ENCODE measurements at places on chromosomes 13 and 19. TPM values are rescaled to one million over a fixed set of nuclear protein-coding genes. Genes with fewer than 3 reads are reported as not detected.

Gene SMAD9
- total RNA-seq, result 1.8 TPM

Gene FGF21
- not detected for total RNA-seq

- no peak for DNase-seq
These were observed 4.1 kb downstream of the ARHGEF1 start for GRCh38 chr19:41886761-41887710.

DNA sequence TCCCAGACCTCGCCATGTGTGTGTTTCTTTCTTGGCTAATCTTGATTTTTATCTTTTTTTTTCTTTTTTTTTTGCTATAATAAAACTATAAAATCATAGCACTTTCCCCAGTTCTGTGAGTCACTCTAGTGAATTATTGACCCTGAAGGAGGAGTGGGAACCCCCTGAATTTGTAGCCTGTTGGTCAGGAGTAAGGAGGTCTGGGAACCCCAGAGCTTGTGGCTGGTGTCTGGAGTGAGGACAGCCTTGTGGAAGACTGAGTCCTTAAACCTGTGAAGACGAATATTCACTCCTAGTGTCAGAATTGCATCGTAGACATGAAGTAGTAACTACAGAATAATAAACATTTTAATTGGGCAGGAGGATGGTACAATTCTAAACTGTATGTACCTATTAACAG is 7.4 kb downstream of the EID2B start:
- DNase-seq, result no peak

GRCh38 chr13:39217471-39217870 is 179.2 kb downstream of the NHLRC3 start:
- DNase-seq, result no peak

DNA sequence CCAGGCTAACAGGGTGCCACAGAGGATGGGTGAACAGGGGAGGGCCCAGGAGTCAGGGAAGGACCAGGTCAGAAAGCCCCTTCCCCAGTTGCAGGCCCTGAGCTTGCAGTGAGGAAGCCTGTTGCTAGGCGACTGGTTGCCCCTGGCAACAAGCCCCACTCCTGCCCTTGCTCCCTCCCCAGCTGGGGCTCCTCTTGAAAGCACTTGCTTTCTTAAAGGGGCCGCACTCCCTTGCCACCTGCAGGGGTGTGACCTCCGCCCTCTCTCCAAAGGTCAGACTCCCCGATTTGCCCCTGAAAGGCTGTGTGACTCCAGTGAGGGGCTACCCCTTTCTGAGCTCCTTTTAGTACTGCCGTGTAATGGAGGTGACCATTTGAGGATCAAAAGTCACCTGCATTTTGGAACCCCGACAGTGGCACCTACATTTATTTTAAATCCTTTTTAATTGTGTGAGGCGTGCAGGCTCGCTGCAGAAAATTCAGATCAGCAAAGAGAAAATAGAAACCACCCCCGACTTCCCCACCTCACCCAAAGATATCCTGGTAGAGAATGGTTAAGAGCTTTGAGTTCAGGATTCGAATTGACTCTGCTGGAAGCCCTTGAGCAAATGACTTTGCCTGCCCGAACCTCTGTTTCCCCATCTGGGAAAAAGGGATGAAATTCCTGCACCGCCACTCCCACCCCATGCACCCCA is 4.8 kb downstream of the FCHO1 start:
- peak; percentile 39 for DNase-seq

DNA sequence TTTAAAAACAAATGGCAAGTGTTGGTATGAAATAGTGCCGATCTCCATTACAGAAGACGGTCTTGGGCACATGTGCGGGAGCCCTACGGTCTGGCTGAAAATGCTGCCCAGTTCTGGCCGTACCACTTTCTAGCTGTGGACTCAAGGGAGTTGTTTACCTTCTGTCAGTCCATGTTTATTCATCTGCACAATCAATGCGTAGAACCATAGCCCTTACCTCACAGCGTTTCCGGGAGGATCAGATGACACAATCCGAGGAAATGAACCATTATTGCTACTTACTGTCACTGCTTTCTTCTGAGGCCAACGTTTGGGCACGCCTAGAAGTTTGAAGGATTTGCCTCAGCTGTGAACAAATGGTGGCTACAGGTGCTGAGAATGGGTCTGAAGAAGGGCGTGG is 31.2 kb downstream of the GADD45B start:
- peak; percentile 57 for DNase-seq

DNA sequence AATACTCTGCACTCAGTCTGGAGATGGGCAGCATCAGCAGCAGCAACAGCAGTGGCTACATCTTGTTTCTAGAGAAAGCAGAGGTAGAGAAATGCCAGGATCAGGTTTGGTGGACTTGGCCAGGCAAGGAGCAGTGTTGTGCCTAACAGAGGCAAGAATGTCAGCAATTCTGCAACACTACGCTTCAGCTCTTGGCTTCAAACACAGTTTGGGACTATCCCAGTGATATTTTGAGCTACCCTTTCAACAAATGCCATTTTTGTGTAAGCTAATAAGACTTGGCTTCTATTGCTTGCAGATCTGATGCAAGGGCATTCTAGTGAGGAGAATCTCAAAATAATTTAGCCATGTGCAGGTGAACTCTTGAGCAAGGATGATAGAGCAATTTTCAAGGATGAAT is 271.3 kb downstream of the PCDH20 start:
- no peak for DNase-seq
